ENCODE measurements at places on chromosomes 1 and 21. TPM values are rescaled to one million over a fixed set of nuclear protein-coding genes. Genes with fewer than 3 reads are reported as not detected.
A peak's percentile ranks its signal among the peaks of the same experiment; 100 is the strongest.

DNA sequence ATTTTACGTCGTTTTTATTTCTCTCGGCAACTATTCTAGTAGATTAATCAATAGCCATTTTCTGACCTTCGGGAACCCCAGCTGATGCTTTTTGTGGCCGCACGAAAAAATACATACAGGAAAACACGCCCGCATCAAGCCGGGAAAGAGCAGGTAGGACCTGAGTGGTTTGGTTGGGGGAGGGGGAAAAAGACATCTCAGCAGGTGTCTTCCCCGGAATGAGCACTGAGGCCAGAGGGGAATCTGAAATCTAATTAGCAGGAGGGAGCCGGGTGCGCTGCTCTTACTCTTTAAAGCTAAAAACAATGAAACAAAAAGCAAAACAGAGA, 618 bp upstream of the FOXD3 start:
- no peaks in the 10 kb centered on the region for H3K27me3 ChIP-seq
- DNase-seq = no peak
- H3K4me1 ChIP-seq = no peaks in the 10 kb centered on the region

The RXRG gene
- 2.2 TPM for total RNA-seq

DNA sequence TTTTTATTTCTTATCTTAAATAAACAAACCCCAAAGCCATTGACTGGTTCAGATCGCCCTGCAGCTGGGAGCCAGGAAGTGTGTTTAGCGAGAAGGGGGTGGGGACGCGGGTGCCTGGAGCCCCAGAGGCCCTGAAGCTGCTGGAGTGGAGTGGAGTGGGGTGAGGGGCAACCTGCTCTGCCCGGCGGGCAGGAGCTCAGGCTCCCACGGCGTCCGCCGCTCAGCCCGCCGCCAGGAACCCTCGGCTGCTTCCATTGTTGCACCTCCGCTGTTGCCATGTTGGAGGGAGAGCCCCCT, 673 bp downstream of the PIK3C2B start:
- no peaks in the 10 kb centered on the region for H3K27me3 ChIP-seq
- H3K36me3 ChIP-seq = no peaks in the 10 kb centered on the region
- H3K4me3 ChIP-seq = peak overlapping the region; percentile 31
- H3K27ac ChIP-seq = no peak overlapping the region
- no peaks in the 10 kb centered on the region for H3K4me1 ChIP-seq

DNA sequence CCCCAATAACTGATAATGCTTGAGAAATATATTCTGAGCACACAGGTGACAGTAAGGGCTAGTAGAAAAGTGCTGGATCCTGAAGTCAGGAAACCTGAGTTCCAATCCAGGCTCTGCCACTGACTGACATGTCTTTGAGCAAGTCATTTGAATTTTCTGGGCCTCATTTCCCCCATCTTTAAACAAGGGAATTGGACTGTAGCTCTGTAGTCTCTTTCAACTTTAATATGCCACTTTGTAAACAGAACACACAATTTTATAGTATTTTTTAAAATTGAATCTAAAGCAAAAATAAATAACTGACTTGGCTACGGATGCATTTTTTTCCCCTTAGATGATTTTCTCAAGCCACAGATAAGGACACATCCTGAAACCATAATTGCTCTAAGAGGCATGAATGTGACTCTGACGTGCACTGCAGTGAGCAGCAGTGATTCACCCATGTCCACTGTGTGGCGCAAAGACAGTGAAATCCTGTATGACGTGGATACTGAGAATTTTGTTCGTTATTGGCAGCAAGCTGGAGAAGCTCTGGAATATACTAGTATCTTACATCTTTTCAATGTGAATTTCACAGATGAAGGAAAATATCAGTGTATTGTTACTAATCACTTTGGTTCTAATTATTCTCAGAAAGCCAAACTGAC, 37.0 kb downstream of the LRIG2 start:
- H3K4me1 ChIP-seq = no peaks in the 10 kb centered on the region
- DNase-seq = no peak
- no peak overlapping the region for H3K4me3 ChIP-seq

GRCh38 chr1:59699227-59699847, 115.4 kb upstream of the HOOK1 start:
- peaks cover 1% of the 10 kb centered on the region for H3K36me3 ChIP-seq
- peaks cover 3% of the 10 kb centered on the region for H3K4me1 ChIP-seq
- no peak overlapping the region for H3K27ac ChIP-seq

- no peak overlapping the region for H3K4me3 ChIP-seq
- no peak overlapping the region for H3K27ac ChIP-seq
- H3K27me3 ChIP-seq = no peaks in the 10 kb centered on the region
- H3K4me1 ChIP-seq = peaks cover 2% of the 10 kb centered on the region
Observed at GRCh38 chr1:82329226-82329625, 528.5 kb downstream of the ADGRL2 start.

The FOXD3 gene
- total RNA-seq = 1.7 TPM

The CEP104 gene
- 47.8 TPM for total RNA-seq

- H3K36me3 ChIP-seq = no peaks in the 10 kb centered on the region
- no peak overlapping the region for H3K4me3 ChIP-seq
- H3K27ac ChIP-seq = no peak overlapping the region
Observed at GRCh38 chr1:29523136-29523535, 286.8 kb downstream of the PTPRU start.

The PPIAL4G gene
- 0.13 TPM for total RNA-seq

- H3K4me3 ChIP-seq = no peak overlapping the region
- H3K4me1 ChIP-seq = no peaks in the 10 kb centered on the region
- no peaks in the 10 kb centered on the region for H3K36me3 ChIP-seq
- DNase-seq = no peak
- no peak overlapping the region for H3K27ac ChIP-seq
- no peaks in the 10 kb centered on the region for H3K27me3 ChIP-seq
Observed at GRCh38 chr1:97674517-97674916, 246.3 kb downstream of the DPYD start.

- no peak overlapping the region for H3K27ac ChIP-seq
- H3K4me3 ChIP-seq = no peak overlapping the region
- no peak for DNase-seq
- no peaks in the 10 kb centered on the region for H3K36me3 ChIP-seq
- H3K4me1 ChIP-seq = no peaks in the 10 kb centered on the region
Observed at GRCh38 chr21:26888931-26889330, 43.7 kb upstream of the ADAMTS1 start.

The DPH2 gene
- 11.8 TPM for total RNA-seq

The TEX50 gene
- not detected for total RNA-seq

DNA sequence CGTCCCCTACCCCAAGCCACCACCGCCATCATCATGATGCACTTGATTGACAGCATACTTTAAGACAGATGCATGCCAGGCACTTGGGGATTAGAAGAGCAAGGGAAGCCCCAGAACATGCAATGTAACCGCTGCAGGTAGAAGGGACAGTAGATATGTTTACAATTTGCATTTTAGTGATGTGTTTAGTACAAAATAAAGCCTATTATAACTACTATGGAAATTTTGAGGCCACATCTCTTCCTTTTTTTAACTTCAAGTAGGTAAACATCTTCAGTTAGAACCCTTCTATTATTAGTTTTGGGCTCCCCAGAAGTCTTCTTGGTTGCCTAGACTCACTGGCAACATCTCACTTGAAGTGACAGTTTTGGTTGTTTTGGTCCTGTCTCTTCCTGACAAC, 25.3 kb downstream of the CR1L start:
- no peak overlapping the region for H3K4me3 ChIP-seq
- H3K36me3 ChIP-seq = no peaks in the 10 kb centered on the region
- no peak overlapping the region for H3K27ac ChIP-seq
- no peak for DNase-seq
- no peaks in the 10 kb centered on the region for H3K4me1 ChIP-seq
- no peaks in the 10 kb centered on the region for H3K27me3 ChIP-seq

The CD52 gene
- 12.0 TPM for total RNA-seq

DNA sequence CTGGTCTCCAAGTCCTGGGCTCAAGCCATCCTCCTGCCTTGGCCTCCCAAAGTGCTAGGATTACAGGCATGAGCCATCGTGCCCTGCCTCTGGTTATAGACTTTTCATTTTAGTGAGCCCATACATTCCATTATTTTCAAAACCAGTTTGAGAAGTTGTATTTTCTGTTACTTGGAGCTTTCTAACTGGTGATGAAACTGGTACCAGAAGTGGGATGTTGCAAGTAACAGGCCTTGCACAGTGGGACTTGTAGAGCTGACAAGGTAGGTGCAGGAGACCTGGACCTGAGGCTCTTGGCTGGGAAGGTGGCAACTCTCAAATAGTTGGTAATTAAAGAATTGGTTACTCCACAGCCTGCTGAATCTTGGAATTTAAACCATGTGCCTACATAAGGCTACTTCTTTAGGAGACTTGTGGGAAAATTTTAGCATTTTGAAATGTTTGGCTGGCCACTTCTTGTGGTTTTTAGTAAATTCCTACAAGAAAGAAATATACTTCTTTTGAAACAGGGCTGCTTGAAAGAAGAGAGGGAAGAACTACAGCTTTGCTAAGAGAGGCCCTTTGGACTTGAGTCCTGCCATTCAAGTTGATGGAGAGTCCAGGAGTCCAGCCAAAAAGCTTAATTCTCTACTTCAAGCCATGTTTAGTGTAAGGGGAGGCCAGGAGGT, 9.8 kb upstream of the ALPL start:
- H3K4me3 ChIP-seq = no peak overlapping the region
- H3K36me3 ChIP-seq = no peaks in the 10 kb centered on the region
- no peak for DNase-seq

DNA sequence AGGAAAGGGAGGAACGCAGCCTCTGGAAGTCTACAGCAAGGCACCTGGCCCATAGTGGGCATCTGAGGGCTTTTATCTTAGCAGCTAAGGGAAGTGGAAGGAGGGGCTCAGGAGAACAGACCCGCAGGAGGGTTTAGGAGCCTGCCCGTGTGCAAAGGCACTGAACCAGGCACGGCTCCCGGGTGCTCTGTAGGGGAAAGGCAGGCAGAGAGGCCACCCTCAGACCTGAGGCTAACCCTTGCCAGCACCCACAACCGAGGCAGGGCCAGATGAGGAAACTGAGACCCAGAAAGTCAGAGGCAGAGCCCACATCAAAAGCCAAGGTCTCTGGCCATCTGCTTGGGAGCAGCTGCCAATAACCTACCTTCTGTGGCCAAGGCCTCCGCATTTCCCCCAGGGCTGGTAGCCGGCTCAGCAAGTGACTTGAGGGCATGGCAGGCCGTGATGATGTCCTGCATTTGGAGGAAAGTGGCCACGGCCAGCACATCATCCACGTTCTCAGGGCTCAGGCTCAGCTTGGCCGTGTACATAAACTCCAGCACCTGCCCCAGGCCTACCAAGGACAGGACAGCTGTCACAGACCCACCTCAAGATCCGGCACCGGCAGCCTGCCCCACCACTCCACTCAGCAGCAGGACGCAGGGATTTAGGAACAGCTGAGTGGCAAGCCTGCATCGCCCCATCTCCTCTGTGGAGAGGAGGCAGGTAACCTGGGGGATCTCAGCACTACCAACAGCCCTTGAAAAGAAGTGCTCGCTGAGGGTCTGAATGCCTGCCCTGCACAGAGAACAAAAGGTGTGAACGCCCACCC, 29.1 kb downstream of the ZBTB17 start:
- H3K4me1 ChIP-seq = peaks cover 6% of the 10 kb centered on the region
- H3K4me3 ChIP-seq = no peak overlapping the region
- H3K27ac ChIP-seq = peak overlapping the region; percentile 41
- H3K27me3 ChIP-seq = no peaks in the 10 kb centered on the region
- peak; percentile 74 for DNase-seq
- peaks cover 9% of the 10 kb centered on the region for H3K36me3 ChIP-seq

DNA sequence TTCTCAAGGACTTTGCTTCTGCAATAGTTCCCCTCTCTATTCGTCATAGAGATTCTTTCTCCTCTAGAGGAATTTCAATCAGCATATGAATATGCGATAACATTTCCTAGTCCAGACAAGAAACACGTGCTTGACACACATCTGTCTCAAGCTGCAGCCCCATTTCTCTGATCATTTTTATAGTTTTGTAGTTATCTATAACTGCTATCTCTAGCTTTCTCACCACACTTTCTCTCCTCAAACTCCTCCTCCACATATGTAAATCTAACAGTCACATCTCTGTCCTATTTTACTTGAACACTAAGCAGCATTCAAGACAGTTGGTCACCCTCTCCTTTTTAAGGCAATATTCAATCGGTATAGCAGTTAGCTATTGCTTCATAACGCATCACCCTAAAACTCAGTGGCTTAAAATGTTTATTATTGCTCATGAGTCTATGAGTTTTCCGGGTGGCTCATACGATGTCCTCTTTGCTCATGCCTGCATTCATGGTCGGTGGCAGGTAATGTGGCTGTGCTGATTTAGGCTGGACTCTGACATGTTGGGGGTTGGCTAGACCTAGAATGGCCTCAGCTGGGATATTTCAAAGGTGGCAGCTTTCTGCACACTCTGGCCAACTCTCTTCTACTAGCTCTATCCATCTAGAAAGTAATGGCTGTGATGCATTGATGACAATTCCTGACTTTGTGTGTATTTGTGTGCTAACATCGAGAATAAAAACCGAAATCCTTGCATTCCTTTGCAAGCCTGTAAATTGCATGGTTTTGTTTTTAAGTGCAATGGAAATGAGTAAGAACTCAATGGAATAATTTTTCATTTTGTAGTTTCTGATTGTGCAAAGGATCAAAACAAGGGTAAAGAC, 20.6 kb downstream of the ATP6V1G3 start:
- H3K27ac ChIP-seq = no peak overlapping the region
- H3K27me3 ChIP-seq = no peaks in the 10 kb centered on the region
- no peak for DNase-seq

The SLAMF7 gene
- total RNA-seq = 2.5 TPM

- H3K4me1 ChIP-seq = no peaks in the 10 kb centered on the region
- no peaks in the 10 kb centered on the region for H3K27me3 ChIP-seq
- no peak overlapping the region for H3K4me3 ChIP-seq
Observed at GRCh38 chr1:226274138-226274537, 34.8 kb downstream of the LIN9 start.

The PIGR gene
- 0.84 TPM for total RNA-seq

The INSRR gene
- total RNA-seq = not detected

GRCh38 chr1:157289424-157290105, 151.4 kb upstream of the ETV3 start:
- no peaks in the 10 kb centered on the region for H3K27me3 ChIP-seq
- no peak overlapping the region for H3K4me3 ChIP-seq
- H3K27ac ChIP-seq = no peak overlapping the region
- DNase-seq = no peak

The HSPA6 gene
- total RNA-seq = 9.0 TPM

DNA sequence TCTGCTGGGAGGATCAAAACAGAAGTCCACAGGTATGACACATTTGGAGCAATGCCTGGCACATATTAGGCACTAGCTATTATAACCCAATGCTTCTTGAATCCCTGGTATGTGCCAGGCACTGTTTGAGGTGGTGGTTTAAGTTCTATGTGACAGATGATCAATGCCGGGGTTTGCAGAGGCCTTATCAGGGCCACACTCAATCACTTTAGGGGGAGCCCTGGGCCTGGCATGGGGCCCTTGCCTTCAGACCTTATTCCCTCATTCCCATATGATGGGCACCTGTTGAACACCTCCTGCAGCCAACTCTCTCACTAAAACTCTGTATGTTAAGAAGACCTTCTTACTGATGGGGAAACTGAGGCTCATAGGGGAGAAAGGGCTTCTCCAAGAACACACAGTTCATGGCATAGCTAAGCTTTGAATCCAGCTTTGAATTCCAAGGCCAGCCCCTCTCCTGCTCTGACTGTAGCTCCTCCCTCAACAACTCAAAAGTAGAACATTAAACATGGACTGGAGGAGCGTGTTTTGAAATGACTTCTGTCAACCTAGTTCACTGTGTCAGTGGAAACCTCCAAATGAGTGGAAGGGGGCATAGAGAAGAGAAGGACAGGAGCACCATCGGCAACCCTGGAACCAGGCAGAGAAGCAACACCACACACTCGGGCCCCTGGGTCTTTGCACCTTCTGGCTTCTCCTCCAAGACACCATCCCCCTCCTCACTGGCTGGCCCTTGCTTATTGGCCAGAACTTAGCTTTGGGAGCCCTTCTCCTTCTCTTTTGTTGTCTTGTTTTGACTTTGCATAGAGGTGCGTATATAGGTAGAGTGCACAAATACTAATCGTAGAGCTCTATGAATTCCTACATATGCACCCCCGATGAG, 6.6 kb upstream of the IFFO2 start:
- no peaks in the 10 kb centered on the region for H3K27me3 ChIP-seq
- H3K27ac ChIP-seq = no peak overlapping the region
- no peak overlapping the region for H3K4me3 ChIP-seq

All from aorta (tissue), 5 donors.